ENCODE measurements at places on chromosomes 6 and 20. TPM values are rescaled to one million over a fixed set of nuclear protein-coding genes. Genes with fewer than 3 reads are reported as not detected.

CLIC5 gene
- total RNA-seq, result not detected

DNA sequence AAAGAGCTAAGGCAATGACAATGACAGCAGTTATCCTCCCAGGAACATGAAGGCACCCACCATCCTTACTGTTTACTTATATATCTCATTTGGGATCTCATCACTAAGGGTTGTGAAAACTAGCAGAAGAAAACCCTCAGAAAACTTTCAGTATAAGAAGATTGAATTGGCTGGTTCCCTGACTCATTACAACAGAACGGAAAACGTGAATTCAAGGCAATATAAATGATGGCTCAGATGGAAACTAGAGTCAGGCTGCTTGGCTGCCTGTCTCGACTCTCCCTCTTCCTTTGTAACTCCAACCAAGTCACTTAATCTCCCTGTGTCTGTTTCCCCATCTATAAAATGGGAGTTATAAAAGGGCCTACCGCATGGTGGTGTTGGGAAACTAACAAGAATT is 387.1 kb upstream of the JARID2 start:
- DNase-seq, result no peak

GRCh38 chr20:56004007-56004406 is 1.3 kb downstream of the CBLN4 start:
- DNase-seq, result no peak

DNA sequence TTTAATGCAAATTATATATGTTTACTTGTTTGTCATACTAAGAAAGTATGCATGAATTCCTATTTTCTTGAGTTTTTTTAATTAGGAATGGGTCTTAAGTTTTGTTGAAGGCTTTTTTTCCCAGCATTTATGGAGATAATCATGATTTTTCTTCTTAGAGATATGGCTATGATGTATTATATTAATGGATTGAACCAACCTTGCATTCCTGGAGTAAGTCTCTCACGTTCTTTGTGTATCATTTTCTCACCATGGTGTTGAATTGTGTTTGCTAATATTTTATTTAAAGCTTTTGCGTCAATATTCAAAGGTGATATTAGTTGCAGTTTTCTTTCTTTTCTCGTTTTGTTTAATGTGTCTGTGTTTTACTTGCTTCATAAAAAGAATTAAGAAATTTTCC is 48.4 kb upstream of the SLC35D3 start:
- DNase-seq, result no peak

GRCh38 chr6:112827793-112828192 is 480.7 kb downstream of the RFPL4B start:
- DNase-seq, result no peak

DNA sequence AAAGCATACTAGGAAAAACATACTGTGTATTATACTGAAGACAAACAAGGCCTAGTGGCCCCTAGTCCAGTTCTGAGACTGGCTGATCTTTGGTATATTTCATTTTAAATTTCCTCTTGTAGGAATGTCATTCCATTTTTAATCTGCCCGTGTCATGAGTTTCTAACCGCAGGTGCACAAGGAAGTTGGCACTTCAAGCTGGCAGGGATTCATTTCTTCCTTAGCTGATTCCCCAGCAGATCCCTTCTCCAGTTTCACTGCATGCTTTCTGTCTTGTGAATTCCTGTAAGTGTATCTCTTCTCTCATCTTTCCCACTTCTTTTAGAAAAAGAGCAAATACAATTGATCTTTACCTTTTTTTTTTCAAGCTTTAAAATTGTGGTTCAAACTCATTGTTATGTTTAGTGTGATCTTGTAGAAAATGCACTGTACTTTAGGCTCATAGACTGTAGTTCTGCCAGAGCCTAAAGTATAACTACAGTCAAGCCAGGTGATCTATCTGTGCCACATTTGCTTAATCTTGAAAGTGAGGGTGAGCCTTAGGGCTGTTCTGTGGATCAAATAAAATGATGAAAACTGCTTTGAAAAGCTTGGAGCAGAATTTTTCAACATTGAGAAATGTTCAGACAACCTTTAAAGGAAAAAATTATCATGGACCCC is 37.0 kb downstream of the RNF217 start:
- no peak for DNase-seq
